ENCODE measurements at places on chromosomes 1 and 21.

GRCh38 chr1:212283741-212284140, 1.5 kb upstream of the PPP2R5A start:
- no peak for DNase-seq

DNA sequence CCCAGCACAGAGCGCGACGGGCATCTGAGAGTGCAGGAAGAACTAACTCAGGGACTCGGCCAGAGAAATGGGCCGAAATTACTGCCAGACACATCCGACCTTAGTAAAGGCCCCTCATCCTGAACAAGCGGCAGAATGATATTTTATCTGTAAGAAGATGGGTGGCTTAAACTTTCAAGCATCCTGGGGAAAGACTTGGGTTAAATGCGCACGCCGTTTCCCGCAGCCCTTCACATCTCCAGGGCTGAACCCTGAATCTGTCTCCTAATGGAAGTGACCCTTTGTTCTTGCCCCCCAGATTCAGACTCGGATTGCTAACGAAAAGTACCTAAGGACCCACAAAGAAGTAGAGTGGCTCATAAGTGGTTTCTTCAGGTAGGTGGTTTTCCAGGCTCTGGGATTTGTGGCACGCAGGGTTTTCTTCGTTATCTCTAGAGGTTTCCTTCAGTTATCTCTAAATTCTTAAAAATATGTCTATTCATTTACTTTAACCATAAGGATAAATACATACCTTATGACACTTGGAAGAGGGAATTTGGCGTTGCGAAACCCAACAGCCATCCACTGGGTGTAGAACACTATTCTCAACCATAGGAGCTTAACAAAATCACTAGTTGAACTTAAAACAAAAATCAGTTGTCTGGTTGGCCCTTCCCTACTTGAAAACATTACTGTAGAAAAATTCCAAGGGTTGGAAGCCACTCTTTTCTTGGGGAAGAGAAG, 627 bp downstream of the RIIAD1 start:
- DNase-seq = no peak

DNA sequence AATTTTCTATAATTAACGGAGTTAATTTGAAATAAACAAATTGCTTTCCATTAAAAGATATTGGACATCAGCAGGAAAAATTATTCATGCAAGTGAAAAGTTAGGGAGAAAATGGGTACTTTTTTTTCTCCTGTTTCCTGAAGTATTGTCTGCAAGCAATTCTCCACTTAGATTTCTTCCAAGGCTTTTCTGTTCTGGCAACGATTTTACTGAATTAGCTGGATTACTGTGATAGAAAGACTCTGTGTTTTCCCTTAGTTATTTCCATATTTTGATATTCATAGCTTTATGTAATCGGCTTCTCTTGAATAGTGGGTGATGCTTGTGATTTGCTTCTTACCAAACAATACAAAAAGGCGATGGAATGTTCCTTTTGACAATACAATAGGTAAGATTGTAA, 1333.9 kb downstream of the AMY1C start:
- DNase-seq = no peak

DNA sequence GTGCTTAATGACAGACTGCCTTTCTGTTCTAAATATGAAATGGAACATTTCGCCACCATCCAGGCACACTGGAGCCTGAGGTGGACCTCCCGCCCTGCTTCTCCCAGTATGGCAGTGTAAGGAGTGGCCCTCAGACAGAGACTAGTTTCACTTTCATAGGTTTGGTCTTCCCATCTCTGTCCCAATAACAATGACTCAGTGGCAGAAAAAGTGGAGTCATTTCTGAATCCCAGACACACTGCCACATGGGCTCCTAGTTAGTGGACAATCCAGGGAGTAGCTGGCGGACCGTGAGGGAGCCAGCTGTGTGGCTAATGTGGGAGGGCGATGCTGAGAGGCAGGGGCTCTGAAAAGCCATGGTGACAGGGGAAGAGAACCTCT, 95.6 kb upstream of the TSPAN2 start:
- no peak for DNase-seq

DNA sequence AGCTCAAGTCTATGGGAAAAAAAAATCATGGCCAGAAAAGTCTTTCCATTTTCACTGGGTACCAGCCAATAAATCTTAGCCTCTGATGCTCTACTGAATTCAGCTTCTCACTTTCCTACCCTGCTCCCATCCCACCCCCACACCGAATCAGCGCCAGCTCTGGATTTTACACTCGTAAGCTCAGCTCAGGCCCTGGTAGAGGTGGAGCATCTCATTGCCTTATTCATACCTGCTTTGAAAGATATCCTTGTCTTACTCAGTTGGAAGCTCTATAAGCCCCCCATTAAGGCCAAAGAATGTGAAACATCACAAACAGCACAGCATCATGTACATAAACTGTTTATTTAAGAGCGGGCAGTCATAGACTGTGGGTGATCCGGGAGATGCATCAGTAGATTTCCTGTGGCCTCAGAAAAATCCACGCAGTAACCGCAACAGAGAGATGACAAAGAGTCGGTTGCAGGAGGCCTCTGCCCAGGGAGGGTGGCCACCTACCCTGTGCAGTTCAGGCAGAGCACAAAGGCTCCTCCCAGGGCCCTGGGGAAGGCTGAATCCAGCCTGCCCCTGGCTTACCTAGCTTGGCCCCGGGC, 36.4 kb upstream of the ETS2 start:
- DNase-seq = no peak

GRCh38 chr1:46368791-46369190, 25.3 kb upstream of the FAAH start:
- DNase-seq = no peak

GRCh38 chr1:25971066-25971810, 26.6 kb downstream of the PAFAH2 start:
- DNase-seq = no peak

- no peak for DNase-seq
Measured at GRCh38 chr1:228336308-228337030, 70.2 kb downstream of the TRIM11 start.

GRCh38 chr21:41189150-41189745, 21.3 kb downstream of the BACE2 start:
- DNase-seq = no peak

Data from stimulated activated CD8-positive, alpha-beta memory T cell treated with anti-CD3 and anti-CD28 coated beads, Interleukin-7, amount 100 ng/mL, for 48 hours (primary cell).